Hypothalamus (tissue), 51 donors: ENCODE measurements at places on chromosomes 12 and 14.

- no peak for DNase-seq
Observed at GRCh38 chr12:102917026-102917787, at the start of gene PAH. Gene PAH, minus strand, starts transcription at chr12:102917244. Its CDS starts 114 bp downstream, at chr12:102917130.

DNA sequence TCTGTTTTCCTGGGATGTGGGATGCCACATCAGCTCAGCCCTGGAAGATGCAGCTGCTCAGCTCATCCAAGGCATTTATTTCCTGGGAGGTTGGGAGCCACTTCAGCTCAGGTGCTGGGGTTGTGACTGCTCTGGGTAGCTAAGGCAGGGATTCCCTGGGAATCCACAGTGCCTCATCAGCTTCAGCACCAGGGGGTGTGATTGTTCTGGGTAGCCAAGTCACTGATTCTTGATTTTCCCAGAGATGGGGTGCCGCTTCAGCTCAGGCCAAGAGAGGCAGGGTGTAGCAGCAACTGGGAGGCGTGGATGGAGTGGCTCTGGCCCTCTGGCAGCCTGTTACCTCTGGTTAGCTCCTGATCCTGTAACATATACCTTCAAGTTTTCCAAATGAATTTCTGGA lies 81.3 kb upstream of the PRMT8 start:
- no peak for DNase-seq

DNA sequence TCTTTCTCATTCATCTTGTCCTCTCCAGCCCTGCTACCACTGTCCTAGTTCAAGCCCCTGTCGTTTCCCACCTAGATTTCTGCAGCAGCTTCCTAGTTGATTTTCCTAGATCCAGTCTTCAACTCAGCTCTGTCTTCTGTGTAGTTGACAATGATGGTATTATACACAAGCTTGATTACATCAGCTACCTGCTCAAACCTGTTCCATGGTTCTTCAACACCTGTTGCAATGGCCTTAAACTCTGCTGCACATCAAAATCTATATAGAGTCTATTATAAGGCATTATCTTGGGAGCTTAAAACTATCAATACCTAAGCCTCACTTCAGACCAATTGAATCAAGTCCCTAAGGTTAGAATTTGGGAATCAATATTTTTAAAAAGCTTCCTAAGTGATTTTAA lies 71.7 kb upstream of the PELI2 start:
- no peak for DNase-seq

DNA sequence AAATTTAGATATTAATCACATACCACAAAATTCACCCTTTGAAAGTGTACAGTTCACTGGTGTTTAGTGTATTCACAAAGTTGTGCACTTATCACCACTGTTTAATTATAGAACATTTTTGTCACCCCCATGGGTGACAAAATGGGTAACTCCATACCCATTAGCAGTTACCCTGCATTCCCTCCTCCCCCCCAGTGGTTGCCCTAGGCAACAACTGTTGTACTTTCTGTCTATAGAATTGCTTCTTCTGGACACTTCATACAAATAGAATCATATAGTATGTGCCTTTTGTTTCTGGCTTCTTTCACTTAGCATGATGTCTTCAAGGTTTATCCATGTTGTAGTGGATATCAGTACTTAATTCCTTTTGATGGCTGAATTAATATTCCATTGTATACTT lies 52.7 kb downstream of the FBXO34 start:
- DNase-seq, result no peak

GRCh38 chr12:29309320-29309902 lies 71.6 kb downstream of the ERGIC2 start:
- no peak for DNase-seq

DNA sequence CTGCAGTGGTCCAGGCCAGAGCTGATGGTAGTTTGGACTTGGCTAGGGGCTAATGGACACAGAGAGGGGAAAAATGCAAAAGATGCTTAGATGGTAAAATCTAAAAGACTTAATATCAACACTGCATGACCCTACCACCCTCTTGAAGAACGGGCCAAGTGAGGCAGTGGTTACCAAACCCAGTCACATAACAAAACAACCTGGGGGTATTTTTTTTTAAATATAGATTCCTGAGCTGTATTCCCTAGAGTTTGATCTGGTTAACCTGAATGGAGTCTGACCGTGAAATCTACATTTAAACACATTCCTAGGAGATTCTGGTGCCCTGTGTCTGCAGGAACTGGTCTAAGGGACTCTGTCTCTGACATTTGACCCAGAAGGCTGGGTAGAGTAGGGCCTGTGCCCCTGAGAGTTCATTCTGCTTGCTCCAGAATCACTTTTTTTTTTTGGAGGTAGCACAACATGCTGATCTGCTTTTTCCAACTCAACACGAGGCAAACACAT lies 15.7 kb downstream of the ABHD4 start:
- no peak for DNase-seq

DNA sequence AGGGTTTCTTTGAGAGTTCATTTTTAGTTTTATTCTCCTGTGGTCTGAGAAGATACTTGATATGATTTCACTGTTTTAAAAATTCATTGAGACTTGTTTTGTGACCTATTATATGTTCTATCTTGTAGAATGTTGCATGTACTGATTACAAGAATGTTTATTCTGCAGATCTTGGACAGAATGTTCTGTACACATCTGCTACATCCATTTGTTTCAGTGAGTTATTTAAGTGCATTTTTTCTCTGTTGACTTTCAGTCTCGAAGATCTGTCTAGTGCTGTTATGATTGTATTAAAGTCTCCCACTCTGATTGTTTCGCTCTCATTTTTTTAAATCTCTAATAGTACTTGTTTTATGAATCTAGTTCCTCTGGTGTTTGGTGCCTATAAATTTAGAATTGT lies 1319.8 kb downstream of the TMEM121 start:
- no peak for DNase-seq

DNA sequence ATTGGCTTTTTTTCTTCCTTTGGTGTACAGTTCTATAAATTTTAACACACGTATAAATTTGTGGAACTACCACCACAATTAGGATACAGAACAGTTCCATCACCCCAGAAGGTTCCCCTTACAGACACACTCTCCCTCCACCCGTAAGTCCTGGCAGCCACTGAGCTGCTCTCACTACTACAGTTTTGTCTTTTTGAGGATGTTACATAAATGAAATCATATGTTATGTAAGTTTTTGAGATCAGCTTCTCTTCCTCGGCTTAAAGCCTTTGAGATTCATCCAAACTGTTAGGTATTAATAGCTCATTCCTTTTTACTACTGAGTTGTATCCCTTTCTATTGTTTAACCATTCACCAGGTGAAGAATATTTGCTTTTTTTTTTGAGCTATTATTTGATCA lies 74.3 kb upstream of the SLC24A4 start:
- no peak for DNase-seq

- peak; percentile 6 for DNase-seq
Observed at GRCh38 chr12:68977909-68978610, 45.1 kb upstream of the CPM start.

- peak; percentile 66 for DNase-seq
Observed at GRCh38 chr12:45991284-45992249, 1.2 kb upstream of the SCAF11 start.

GRCh38 chr12:87233671-87234070 lies 795.5 kb downstream of the C12orf50 start:
- no peak for DNase-seq

GRCh38 chr12:108890208-108890607 lies 10.3 kb downstream of the DAO start:
- no peak for DNase-seq

DNA sequence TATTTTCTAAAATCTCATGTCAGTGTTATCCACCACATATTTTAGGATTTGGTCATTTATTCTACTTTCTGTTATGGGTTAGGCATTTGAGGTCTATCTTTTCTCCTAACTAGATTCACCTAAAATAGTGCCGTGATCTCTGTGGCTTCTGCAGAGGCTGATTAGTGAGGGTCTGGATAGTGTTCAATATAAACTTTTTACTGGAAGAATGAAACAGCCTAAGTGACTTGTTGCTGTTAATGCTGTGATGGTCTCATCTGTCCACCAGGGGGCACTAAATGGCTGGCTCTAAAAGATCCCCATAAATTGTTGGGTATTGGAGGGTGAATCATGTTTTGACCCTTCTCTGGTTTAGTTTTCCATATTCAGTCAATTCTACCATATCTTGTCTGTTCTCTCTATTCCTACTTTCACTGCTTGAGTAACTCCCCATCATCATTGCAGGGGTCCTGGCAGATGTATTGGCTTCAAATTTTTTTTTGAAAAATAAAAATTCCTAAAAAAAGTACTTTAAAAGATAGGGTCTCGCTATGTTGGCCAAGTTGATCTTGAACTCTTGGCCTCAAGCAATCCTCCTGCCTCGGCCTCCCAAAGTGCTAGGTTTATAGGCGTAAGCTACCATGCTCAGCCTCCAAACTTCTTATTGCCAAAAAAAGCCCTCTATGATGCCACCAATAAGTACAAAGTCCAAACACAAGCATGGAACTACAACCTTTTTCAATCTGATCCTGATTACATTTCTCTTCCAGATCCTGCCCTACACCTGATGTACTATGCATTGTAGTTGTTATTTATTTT lies 6.9 kb downstream of the PABPN1 start:
- DNase-seq, result peak; percentile 70

DNA sequence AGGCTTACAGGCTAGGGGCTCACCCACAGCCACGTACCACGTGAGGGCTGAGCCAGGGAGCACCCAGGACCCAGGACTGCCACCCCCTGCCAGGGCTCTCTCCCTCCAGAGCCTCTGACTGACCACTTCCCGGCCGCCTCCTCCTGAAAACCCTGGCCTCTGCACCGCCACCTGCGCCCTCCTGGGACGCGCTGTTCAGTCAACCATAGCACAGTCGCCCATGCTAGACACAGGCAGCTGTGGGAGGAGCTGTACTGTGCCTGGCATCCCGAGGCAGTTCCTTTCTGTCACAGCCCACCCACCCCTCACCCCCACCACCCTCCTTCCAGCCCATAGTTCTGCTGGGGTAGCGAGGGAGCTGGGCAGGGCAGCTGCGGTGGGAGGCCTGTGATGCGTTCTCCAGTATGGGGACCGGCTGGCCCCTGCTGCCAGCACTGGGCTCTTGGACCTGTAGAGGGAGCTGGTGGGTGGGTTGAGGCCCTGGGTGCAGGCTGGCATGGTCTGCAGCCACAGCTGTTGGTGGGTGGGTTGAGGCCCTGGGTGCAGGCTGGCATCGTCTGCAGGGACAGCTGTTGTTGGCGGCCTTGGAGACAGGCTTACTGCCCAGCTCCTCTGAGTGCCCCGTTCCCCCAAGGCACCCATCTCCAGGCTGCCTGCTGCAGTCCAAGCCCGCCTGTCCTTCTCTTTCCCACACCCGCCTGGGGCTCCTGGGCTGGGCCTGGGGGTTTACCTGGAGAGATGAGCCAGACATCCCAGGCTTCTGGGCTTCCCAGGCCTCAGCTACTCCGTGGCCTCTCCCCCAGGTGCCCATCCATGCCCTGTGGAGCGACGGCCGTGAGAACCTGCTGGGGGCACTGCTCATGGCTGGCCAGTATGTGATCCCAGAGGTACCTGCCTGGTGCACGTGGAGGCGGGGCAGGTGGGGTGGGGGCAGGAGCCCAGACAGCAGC lies 11.5 kb downstream of the ASPG start:
- no peak for DNase-seq

DNA sequence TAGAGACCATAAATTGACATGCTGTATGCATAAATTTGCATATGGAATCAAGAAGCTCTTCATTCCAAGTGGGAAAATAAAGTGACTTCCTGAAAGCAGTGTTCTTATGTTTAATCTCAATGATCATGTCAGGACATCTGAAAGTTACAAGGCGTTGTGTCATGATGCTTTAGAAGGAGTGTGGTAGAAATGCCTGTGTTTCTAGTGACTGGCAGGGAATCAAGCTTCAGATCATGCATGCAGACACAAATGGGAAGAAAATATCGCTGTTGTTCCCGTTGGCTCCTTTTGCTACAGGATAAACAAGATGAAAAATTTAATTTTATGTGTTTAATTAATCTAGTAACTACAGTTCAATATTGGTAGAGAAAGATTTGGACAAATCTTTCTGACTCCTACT lies 298.1 kb upstream of the SYT1 start:
- DNase-seq, result no peak

GRCh38 chr12:12934556-12934955 lies 17.4 kb downstream of the GPRC5D start:
- DNase-seq, result no peak

GRCh38 chr12:4591180-4591687 lies 29.2 kb downstream of the DYRK4 start:
- no peak for DNase-seq

- DNase-seq, result no peak
Observed at GRCh38 chr12:6548966-6549683, 6.7 kb downstream of the IFFO1 start.

- DNase-seq, result no peak
Observed at GRCh38 chr14:22341049-22341448, 248.0 kb downstream of the DAD1 start.

DNA sequence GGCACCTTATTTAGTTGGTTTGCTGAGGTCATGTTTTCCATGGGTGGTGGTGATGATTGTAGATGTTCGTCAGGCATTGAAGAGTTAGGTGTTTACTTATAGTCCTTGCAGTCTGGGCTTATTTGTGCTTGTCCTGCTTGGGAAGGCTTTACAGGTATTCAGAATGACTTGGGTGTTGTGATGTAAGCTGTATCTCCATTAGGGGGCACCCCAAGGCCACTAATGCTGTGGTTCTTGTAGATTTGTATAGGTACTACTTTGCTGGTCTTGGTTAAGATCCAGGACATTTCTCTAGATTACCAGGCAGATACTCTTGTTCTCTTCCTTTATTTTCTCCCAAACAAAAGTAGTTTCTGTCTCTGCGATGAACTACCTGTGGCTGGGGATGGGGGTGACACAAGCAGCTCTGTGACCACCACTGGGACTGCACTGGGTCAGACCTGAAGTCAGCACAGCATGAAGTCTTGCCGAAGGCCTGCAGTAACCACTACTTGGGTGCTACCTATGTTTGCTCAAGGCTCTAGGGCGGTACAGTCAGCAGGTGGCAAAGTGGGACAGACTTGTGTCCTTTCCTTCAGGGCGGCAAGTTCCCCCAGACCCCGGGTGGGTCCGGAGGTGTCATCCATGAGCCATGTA lies 35.8 kb upstream of the FBXO33 start:
- no peak for DNase-seq

- DNase-seq, result no peak
Observed at GRCh38 chr12:6057700-6058099, 66.8 kb downstream of the VWF start.

GRCh38 chr14:101369194-101369915 lies 191.9 kb upstream of the DIO3 start:
- no peak for DNase-seq
